ENCODE measurements at places on chromosomes 2 and 18. TPM values are rescaled to one million over a fixed set of nuclear protein-coding genes. Genes with fewer than 3 reads are reported as not detected.

- peak; percentile 34 for DNase-seq
These were observed 72.0 kb upstream of the AFF3 start for GRCh38 chr2:100214265-100214971.

- DNase-seq = no peak
These were observed 36.5 kb upstream of the TNFRSF11A start for GRCh38 chr18:62288665-62289008.

DNA sequence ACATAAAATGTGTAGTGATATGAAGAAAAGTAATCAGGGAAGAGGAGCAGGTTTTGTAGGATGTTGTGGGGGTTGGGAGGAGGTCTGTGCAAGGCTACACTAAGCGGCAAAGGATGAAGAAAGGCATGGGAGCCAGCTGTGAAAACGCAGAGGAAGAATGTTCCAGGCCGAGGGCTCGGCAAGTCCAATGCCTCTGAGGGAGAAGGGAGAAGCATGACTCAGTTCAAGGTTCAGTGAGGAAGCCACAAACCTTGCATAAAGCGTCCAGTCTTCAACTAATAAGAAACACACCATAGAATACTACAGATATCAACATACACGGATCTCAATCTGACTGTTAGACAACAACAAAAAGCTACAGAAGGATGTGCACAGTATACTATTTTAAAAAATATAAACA, 16.2 kb downstream of the EPB41L3 start:
- peak; percentile 26 for DNase-seq

DNA sequence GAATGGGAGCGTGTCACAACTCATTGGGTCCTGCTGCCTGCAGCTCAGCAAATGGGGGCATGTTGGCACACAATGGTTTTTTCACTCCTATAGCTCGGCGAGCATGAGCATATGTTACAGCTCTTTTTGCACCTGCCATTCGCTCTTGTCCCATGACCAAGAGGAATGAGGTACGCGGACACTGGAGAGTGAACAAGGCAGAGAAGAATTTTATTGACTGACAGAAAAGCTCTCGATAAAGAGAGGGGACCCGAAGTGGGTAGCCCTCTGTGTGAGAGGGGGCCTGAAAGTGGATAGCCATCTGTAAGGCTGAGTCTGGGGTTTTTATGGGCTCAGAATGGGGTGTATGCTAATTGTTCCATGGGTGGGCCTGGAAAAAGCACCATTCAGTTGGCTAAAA, 5.5 kb downstream of the ACYP2 start:
- no peak for DNase-seq

DNA sequence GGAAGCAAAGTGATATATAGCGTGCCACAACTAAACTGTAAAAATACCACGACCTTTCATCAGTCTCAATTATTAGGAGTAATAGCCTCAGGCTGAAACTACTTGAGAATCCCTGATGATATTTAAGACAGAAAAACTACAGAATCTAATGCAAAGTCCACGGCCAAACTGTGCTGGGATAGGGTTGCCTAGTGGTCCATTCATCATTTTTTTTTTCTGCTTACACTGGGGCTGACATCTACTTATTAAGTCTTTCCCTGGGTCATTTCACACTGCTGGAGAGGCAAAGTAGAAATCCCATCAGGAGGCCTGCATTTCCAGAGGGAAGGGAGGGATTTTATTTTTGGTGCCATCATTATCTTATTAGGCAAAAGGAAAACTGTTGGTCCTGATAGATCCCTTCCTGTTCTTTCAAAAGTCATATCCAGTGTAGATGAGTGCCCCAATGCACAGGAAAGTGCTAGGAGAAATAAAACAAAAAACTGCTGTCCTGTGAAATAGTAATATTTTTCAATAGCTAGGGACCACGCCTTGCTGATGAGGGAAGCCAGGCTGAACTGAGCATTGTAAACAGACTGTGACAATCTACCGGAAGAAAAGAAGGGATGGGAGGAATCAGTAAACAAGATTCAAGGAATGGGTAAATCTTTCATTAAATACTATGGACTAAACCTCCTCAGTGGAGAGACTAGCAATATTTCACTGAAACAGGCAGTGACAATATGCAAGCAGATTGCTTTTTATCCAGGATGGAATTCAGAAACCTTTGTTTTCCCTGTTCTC, 644.3 kb downstream of the IRS1 start:
- no peak for DNase-seq

DNA sequence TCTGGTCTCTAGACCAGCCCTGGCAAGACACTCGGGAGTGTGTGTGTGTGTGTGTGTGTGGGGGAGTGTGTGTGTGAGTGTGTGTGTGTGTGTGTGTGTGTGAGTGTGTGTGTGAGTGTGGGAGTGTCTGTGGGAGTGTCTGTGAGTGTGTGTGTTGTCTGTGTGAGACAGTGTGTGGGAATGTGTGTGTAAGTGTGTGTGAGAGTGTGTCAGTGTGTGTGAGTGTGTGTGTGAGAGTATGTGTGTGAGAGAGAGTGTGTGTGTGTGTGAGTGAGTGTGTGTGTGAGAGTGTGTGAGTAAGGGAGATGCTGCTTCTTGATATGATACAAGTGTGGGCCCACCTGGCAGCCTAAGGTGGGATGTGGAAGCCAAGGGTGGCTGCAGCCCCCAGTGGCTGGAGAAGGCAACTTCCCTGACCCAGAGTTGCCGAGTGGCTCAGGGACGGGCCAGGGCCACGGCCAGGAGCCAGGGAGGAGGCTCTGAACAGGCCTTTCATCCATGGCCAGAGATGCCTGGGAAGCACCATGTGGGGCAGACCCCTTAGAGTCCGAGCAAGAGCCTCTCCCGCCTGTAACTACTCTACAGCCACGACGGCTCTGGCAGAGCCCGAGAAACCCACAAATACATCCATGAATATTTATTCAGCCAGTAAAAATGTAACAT, 159.3 kb upstream of the MYCN start:
- DNase-seq = no peak

DNA sequence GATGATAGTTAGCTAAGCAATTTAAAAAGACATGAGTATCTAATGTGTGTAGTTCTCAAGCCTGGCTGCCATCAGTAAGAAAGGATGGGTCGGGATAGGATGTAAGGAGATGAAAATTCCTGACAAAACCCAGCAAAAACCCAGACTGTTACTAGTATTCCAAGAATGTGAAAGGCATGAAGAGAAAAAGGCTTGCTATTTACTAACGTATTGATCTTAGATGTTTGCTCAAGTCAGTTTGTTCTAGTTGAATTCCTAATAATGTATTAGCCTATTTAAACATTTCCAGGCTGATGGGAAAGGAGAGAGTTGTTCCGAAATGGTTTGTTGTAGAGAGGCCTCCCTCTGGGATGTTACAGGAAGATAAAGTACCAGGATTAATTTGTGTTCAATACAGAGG, 88.2 kb downstream of the ZNF532 start:
- DNase-seq = no peak

Gene LDLRAD4
- 74.6 TPM for total RNA-seq

DNA sequence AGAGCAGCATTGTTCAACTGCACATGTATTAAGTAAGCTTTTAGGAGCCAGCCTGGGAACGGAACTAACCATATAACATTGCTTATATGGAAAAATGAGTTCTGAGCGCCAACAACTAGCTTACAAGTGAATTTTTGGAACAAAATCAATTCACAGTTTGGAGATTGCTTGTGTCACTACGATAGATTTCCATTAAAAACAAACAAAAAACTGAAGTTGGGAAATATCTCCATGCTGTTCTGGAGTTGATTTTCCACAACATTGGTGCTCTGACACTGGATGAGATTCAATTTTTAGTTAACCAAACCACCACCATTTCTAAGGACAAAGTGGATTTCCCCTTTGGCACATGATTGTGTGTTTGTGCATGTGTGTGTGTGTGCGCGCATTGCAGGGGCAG, 56.9 kb upstream of the ZNF397 start:
- DNase-seq = no peak

- DNase-seq = no peak
These were observed 706.0 kb downstream of the KCNJ3 start for GRCh38 chr2:155404433-155405002.

GRCh38 chr2:218658671-218659257, 659 bp downstream of the ZNF142 start:
- DNase-seq = no peak

DNA sequence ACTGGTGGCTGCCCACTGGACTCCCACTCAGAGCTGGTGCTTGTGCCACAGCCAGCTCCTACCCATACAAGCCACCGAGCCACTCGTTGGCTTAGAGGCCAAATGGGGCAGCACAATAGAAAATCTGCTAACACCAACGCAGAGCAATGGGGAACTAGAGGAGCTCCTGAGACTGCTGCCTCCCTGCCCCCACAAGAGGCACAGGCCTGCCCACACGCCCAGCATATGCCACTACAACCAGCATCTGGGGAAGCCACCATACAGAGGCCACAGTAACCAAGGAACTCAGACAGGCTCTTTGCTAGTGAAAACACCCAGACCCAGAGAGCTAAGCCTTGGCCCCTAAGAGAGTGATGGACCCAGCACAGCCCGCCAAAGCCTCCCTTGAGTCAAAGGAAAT, 231.2 kb upstream of the RAB6C start:
- DNase-seq = no peak

DNA sequence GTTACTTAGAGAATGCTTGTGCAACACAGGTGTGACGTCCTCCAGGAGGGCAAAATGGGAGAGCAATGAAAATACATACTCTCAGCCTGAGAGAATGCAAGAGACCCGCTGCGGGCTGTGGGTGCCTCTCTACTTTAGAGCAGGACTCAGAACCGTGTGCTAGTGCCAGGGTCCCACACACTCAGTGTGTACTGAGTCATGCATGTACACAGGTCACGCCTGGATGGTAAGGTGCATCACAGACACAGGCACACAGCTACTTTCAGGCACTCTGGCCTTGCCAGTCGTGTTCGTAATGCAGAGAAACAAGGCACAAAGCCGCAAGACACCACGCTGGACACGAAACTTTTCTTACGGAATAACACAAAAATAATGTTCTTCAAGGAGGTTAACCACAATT, 125.3 kb downstream of the ZNF516 start:
- no peak for DNase-seq

DNA sequence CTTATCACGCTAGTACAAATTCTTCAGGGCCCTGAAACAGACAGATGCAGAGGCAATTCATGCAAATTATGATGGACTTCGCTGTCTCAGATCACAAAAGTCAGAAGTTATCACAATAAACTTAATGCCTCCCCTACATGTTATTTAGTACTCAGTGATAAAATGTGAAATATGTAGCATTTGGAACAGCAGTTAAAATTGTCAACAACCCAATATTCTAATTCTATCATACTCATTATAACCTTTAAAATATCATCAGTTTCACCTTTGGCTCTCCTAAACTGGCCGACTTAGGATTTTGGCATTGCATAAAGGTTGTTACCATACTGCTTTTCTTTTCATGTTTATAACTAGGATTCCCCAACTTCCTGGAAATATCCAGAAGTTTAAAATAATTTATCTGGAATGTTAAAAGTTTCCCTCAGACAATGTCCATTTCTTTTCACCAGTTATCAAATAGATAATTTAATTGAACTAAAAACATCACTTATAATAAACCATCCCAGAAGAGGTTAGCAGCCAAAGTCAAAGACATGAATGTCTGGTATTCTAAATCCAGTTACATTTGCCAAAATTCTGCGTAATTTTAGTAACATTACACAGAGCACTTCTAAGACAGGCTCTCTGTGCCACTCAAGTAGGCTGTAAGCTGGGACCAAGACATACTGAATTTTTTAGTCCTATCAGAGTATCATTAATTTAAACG, 239.8 kb downstream of the RBM43 start:
- no peak for DNase-seq

Gene TMEM163
- total RNA-seq = 0.51 TPM

Gene LYG2
- total RNA-seq = not detected

Gene TEKT4
- not detected for total RNA-seq

Gene ALPP
- total RNA-seq = not detected

GRCh38 chr2:106581755-106582147, 94.6 kb downstream of the CD8B2 start:
- DNase-seq = no peak

DNA sequence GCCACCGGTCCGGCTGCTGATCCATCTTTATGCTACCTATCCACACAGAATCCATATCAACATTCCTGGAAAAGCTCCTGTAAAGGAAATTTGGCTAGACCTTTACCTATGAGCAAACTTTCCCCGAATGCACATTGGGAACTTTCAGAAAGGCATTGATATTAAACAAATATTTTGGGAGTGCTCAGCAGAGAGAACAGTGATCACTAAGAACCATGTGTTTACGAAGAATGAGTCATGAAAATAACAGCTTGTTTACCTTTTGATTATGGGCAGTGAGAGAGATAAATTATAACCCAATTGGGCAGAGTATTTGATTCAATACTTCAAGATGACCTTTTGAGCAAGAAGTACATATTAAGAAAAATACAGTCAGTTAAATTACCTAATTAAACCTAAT, 189.7 kb upstream of the CDH2 start:
- no peak for DNase-seq

Gene SCYGR4
- not detected for total RNA-seq

GRCh38 chr2:189751080-189751658, 11.4 kb downstream of the OSGEPL1 start:
- DNase-seq = peak; percentile 16

Gene SERPINB10
- not detected for total RNA-seq

DNA sequence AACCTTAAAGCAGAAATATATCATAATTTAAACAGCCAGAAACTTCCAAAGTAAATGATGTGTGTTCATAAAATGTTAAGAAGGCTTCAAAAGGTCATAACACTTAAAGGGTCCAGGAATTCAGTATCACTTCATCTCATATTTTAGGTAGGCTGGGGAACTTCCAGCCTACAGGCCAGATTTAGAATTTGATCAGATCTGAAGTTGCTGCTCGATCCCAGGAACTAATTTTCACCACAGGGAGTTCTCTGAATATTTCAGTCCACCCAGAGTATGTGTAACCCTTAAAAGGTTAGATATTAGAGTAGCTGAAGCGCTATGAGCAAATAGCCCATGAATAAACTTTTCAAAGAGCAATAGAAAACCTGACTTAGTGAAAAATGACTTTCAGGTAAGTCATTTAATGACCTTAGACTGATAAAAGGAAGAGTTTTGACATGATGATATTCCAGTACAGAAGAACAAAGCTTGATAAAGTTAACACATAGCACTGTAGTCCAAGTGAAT, 1.7 kb downstream of the WIPF1 start:
- DNase-seq = no peak

- DNase-seq = no peak
These were observed 40.3 kb upstream of the HNRNPA3 start for GRCh38 chr2:177172034-177172880.

Gene CYP27A1
- total RNA-seq = 3.7 TPM

GRCh38 chr18:43587538-43588153, 310.4 kb upstream of the SYT4 start:
- no peak for DNase-seq

DNA sequence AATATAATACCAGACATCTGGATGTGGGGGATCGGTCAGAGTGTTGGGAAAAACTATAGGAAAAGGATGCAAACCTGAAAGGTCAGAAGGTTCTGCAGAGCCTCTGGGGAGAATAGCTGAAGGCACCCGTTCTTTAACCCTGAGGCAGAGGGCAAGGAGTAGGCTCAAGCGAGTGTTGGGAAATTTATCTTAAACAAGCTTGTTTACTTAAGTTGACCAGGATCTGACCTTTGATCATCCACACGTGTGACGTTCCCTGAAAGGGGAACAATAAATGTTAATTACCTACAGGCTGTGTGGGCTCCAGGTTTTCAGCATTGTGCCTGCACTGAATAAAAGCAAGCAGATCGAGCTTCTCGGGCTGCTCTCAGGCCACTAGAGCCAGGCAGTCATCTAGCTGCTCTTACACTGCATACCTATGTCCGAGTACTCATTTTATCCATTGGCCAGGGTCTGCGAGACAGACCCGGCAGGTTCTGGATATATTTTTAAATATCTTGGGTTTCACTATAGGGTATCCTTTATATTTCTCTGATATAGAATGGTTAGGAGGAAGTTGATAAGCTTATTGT, 400.6 kb upstream of the CHST9 start:
- DNase-seq = no peak

Gene PDE1A
- 17.7 TPM for total RNA-seq

Measured in heart right ventricle (tissue), 16 donors.